ENCODE measurements at places on chromosomes 12 and 14.
A peak's percentile ranks its signal among the peaks of the same experiment; 100 is the strongest.

- no peak for DNase-seq
Measured at GRCh38 chr12:47122602-47123001, 42.8 kb upstream of the AMIGO2 start.

DNA sequence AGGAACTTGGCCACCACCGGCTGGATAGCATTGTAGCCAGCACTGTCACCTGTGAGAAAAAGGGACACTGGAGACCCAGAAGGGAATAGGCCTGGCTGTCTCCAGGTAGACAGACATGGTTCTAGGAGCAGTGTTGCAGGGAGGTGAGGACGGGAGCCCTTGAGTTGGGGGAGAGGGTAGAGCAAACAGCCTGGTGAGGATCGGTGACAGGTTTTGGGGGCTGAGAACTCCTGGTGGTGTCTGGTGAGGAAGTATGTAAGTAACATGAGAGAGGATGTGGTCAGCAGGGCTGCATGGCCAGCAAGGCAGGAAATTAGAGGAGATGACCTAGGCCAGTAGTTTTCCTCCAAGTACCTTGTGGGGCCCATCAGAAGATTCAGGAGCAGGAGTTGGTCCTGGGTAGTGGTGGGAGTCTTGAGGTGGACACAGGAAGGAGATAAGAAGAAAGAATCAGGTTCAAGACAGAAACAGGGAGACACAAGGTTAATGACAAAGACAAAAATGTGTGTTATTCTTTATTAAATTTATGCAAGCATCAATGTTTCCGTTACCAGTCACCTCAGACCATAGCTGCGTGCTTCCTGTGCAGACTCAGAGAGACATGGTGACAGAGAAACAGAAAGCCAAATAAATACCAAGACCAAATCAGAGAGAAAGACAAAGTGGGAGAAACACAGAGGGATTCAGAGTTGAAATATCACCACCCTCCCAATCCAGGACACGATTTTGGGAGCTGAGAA, at the start of gene ARHGAP9:
ARHGAP9 (minus strand) TSS at position 491 of the 740 bp plus-strand sequence; CDS start at position 31, 460 bp downstream.
- peak; percentile 85 for DNase-seq

DNA sequence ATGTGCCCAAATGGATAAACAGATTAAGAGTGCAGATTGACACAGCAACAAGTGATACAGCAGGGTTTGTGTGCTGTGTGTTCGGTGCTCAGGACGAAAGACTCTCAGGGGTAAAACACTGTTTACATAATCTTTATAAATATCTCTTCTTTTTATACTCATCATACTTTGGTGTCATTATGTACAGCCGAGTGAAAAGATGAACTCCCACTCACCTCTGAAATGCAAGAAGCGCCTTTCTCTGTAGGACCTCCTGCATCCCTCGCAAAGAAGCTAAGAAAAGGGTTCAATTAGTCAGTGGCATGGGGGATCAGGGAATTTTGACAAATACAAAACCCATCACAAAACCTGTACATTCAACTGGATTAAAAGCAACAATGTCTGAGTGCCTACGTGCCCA, 163.6 kb downstream of the TTC7B start:
- DNase-seq = no peak

GRCh38 chr14:106024983-106025604, 498.7 kb downstream of the TMEM121 start:
- DNase-seq = no peak

GRCh38 chr12:30754383-30754749, 385 bp downstream of the CAPRIN2 start:
- no peak for DNase-seq

- no peak for DNase-seq
Measured at GRCh38 chr12:53561590-53561953, 54.3 kb upstream of the NPFF start.

DNA sequence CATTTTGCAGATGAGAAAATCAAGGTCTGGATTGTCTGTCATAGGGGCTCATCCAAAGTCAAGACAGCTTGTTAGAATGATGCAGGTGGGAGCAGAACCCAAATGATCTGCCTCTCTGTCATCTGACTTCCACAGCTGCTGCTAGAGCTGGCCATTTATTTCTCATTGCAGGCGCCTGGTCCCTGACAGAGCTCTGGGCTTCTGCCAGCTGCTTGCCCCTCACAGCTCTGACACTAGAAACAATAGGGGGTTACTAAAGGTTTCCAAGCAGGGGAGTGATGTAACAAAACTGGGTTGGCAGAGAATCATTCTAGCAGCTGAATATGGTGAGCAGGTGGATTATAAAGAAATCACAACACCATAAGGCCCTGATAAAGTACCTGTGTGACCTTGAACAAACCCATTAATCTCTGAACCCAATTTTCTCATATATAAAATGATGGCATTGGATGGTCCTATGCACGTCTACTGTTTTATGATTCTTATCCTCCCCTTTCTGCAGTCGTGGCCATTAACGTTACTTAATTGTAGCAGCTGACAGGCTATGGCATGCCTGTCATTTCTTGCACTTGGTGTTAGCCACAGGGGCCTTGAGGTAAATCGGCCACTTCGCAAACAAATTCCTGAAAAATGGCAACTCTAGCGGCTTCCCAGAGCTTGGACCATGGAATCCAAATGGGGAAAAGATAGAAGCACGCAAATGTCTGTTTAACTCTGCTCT, 134.6 kb downstream of the RMST start:
- DNase-seq = no peak

DNA sequence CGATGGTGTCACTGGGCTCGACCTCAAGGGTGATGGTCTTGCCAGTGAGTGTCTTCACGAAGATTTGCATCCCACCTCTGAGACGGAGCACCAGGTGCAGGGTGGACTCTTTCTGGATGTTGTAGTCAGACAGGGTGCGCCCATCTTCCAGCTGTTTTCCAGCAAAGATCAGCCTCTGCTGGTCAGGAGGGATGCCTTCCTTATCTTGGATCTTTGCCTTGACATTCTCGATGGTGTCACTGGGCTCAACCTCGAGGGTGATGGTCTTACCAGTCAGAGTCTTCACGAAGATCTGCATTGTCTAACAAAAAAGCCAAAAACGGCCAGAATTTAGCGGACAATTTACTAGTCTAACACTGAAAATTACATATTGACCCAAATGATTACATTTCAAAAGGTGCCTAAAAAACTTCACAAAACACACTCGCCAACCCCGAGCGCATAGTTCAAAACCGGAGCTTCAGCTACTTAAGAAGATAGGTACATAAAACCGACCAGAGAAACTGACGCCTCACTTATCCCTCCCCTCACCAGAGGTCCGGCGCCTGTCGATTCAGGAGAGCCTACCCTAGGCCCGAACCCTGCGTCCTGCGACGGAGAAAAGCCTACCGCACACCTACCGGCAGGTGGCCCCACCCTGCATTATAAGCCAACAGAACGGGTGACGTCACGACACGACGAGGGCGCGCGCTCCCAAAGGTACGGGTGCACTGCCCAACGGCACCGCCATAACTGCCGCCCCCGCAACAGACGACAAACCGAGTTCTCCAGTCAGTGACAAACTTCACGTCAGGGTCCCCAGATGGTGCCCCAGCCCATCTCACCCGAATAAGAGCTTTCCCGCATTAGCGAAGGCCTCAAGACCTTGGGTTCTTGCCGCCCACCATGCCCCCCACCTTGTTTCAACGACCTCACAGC, 717 bp downstream of the UBC start:
- DNase-seq = peak; percentile 93

GRCh38 chr14:91349481-91350074, 68.0 kb downstream of the CCDC88C start:
- peak; percentile 83 for DNase-seq

- DNase-seq = no peak
Measured at GRCh38 chr12:4224206-4224889, 49.2 kb upstream of the CCND2 start.

Measured in CD4-positive, alpha-beta T cell treated with Interleukin-12 subunit alpha and Interleukin-12 subunit beta, for 1 hour (primary cell).